Activated CD4-positive, alpha-beta T cell treated with anti-CD3 and anti-CD28 coated beads, Interleukin-2, amount 10 ng/mL, durations not matched to agents 7 days and 5 days (primary cell): ENCODE measurements at places on chromosomes 6 and 20. TPM values are rescaled to one million over a fixed set of nuclear protein-coding genes. Genes with fewer than 3 reads are reported as not detected.

- H3K4me1 ChIP-seq, result no peaks in the 10 kb centered on the region
- no peak overlapping the region for H3K27ac ChIP-seq
- no peak overlapping the region for H3K4me3 ChIP-seq
- DNase-seq, result no peak
- H3K36me3 ChIP-seq, result no peaks in the 10 kb centered on the region
Measured at GRCh38 chr6:74250161-74250818, 554.3 kb downstream of the CD109 start.

DNA sequence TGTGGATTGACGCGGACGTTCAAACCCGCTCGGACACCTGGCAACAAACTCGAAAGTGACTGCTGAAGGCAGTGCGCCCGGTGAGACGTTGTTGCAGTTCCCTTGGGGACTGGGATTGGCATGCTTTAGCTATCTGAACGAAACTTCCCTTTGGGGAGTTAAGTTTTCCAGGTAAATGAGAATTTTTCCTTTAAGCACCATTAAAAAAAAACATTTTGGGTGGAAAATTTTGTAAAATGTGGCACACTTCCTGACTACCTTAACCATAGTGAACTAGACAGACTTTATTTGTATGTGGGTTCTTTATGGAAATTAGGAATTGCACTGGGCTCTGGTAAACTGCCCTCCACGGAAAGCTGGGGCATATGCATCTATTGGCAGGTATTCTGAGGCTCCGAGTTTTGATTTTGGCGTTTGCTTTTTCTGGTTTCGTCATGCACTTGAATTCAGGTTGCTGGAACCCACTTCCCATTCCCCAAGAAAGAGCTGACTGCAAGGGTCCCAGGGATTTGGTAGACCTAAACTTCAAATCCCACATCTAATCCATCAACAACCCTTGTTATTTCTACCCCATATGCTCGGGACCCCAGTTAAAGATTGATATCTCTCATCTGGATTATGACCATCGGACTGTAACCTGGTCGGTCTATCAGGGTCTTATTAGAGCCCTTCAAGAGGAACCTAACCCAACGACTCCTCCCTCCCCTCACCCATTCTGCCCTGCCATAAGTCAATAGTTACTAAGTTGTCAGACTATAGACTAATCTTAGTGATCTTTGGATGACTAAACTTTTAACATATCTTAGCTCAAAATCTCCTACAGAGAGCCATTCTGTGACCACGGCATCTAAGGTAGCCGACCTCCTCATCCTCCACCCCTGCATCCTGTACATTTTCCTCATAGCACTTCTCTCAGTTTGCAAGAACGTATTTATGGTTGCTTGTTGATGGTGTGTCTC lies 800 bp upstream of the DYNLT1 start:
- no peak for DNase-seq
- peaks cover 36% of the 10 kb centered on the region for H3K36me3 ChIP-seq
- peaks cover 71% of the 10 kb centered on the region for H3K4me1 ChIP-seq
- peak overlapping the region; percentile 89 for H3K27ac ChIP-seq
- H3K27me3 ChIP-seq, result no peaks in the 10 kb centered on the region

DNA sequence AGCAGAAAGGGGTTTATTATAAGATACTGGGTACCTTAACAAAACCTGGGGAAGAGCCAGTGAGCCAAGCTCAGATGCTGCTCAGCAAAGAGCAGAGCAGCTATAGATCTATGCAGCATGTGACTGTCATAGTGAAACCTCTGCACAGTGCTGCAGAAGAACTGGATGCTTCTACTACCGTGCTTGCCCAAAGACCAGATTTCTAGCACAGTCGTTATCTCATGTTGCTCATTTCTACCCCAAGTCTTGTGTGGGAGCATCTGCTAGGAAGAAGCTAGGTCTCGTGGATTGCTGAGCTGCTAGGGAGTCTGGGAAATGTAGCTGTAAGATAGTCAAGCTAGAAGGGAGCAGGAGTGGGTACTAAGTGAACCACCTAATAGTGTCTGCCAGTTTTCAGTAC lies 31.7 kb upstream of the GNRH2 start:
- peak; percentile 17 for DNase-seq
- no peak overlapping the region for H3K4me3 ChIP-seq
- H3K27me3 ChIP-seq, result no peaks in the 10 kb centered on the region
- peak overlapping the region; percentile 47 for H3K27ac ChIP-seq

DNA sequence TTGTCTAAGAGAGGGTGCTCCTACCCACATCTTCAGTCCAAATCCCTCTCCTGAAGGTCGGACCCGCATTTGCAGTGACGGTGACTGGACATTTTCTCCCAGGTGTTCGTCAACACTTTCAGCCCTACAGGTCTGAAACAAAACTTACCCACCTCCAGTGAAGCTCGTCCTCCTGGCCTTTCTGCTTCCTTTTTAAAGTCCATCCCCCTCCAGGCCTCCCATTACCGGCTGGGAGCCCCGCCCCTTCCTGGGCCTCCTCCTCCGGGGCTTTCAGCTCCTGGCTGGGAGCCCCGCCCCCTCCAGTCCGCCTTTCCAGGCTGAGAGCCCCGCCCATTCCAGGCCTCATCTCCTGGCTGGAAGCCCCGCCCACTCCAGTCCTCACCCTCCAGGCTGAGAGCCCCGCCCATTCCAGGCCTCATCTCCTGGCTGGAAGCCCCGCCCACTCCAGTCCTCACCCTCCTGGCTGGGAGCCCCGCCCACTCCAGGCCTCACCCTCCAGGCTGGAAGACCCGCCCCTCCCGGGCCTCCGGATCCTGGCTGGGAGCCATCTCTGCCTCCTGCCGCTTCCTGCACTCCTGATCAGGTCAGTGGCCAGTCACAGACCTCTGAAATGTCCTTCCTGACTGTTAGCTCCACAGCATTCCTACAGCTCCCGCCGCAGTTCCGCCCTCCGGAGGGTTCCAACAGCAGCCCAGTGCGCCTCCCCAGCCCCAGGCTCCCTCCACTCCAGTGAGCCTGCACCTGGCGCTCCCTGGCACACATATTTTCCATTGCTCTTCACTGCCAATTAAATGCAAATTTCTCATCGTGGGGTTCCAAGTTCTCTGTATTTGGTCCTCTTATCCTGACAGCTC lies 98.5 kb downstream of the LY86 start:
- H3K4me3 ChIP-seq, result no peak overlapping the region
- H3K36me3 ChIP-seq, result peaks cover 19% of the 10 kb centered on the region
- H3K27ac ChIP-seq, result peak overlapping the region; percentile 55
- no peak for DNase-seq
- peaks cover 2% of the 10 kb centered on the region for H3K27me3 ChIP-seq

DNA sequence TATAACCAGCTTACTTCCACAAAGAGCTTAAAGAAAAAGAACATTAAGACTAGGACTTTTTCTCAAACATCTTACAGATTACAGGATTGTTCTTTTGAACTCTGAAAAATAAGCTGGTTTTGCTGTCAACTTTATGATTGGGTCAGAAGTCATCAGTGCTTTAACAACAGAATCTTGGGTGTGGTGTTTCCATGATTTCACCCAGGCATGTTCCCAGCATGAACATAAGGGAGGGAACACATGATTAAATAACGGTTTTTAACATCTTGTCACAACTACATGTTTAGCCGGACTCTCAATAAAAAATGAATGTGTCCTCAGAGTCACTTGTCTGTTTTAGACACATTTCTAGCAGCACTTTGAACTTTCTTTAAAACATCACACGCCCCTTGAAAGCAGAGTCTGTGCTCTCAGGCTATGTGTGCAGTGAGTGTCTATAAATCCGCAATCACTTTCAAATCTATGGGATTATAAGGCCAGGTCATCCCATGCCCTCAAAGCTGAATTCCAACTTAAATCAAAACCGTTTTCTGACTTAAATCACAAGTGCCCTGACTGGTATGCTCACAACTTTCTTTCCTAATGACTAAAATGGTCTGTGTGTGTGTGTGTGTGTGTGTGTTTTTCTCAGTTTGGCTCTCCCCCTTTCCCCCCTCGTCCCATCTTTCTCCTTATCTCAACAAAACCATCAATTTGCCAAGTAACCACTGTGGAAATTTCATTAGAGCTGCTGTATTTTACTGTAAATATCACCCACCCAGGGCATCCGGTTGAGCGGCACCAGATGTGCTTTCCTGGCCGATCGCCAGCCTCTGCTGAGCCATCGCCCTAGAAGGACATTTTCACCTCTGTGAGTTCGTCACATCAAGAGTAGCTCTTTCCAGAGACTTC lies 216.8 kb upstream of the DTNBP1 start:
- peaks cover 23% of the 10 kb centered on the region for H3K4me1 ChIP-seq
- H3K27me3 ChIP-seq, result no peaks in the 10 kb centered on the region

DNA sequence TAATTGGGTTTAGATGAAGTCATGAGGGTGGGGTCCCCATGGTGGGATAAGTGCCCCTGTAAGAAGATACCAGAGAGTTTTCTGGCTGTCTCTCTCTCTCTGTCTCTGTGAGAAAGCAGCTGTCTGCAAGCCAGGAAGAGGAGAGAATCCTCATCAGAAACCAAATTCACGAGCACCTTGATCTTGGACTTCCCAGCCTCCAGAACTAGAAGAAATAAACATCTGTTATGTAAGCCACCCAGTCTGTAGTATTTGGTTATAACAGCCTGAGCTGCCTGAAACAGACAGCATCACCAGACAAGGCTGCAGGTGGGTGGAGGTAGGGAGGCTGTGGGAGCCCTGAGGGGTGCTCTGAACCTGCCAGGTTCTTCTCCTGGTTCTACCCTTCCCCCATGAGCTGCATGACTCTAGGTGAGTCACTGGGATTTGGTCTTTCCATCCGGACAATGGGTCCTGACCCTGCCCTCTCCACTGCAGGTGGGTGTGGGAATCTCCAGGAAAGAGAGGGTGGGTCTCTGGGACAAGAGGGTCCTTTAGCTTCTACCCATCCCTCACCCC lies 34.3 kb upstream of the VEGFA start:
- no peak overlapping the region for H3K4me3 ChIP-seq
- H3K36me3 ChIP-seq, result peaks cover 6% of the 10 kb centered on the region
- DNase-seq, result no peak
- H3K27ac ChIP-seq, result no peak overlapping the region
- peaks cover 12% of the 10 kb centered on the region for H3K4me1 ChIP-seq

- peaks cover 2% of the 10 kb centered on the region for H3K27me3 ChIP-seq
- peak; percentile 7 for DNase-seq
- H3K27ac ChIP-seq, result no peak overlapping the region
Measured at GRCh38 chr6:53986165-53986720, 125.0 kb upstream of the MLIP start.

GRCh38 chr6:113842165-113842564 lies 15.0 kb upstream of the MARCKS start:
- no peak overlapping the region for H3K4me3 ChIP-seq
- peaks cover 19% of the 10 kb centered on the region for H3K27me3 ChIP-seq
- H3K36me3 ChIP-seq, result no peaks in the 10 kb centered on the region

- no peaks in the 10 kb centered on the region for H3K27me3 ChIP-seq
- DNase-seq, result no peak
- no peaks in the 10 kb centered on the region for H3K36me3 ChIP-seq
Measured at GRCh38 chr6:80333342-80333741, 226.9 kb downstream of the BCKDHB start.

- H3K4me1 ChIP-seq, result no peaks in the 10 kb centered on the region
- no peak overlapping the region for H3K27ac ChIP-seq
- no peaks in the 10 kb centered on the region for H3K36me3 ChIP-seq
- H3K27me3 ChIP-seq, result peaks cover 4% of the 10 kb centered on the region
Measured at GRCh38 chr6:52024451-52025068, 62.9 kb downstream of the PKHD1 start.

DNA sequence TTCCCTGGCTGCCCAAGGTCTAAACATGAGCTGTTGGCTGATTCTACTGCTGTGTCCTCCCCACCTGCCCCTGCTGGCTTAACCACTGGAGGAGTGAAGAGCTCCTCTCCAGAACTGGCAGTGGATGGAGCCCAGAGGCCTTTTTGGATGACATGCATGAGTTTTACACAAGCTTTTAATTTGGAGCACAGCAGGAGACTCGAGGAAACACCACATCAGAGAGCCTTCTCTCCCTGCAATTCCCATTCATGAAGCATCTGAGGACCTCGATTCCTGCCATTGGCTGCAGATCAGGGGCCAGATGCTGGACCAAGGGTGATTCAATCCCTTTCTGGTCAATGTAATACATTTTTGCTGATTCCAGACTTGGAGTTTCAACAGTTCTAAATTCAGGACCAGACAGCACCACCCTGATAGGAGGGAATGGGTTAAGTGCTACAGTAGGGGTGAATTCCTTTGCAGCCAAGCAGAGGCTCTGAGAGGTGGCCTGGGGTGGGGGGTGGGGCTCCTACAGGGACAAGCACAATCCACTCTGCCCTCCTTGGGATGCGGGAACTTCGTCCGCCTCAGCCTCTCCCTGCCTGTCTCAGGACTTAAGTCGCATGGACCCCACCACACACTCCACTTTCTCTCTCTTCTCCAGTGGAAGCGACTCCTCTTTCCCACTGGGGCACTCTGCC lies 599 bp upstream of the PSORS1C1 start:
- H3K36me3 ChIP-seq, result no peaks in the 10 kb centered on the region

DNA sequence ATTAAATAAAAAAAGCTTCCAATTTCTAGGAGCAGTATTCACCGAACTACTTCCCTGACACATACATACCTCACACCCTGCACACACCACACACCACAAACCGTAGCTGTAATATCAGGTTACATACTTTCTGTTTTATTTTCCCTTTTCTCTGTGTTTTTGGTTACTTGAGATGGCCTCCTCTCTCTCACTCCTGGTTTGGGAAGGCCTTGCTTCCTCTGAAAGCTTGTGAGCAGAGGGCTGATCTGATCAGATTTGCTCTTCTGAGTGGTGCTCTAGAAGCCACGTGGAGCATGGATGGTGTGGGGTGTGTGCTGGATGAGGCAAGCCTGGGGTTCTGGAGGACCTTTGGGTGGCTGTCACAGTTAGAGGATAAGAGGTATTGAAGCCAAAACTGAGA lies 20.9 kb downstream of the UTRN start:
- H3K4me1 ChIP-seq, result peaks cover 43% of the 10 kb centered on the region
- H3K27ac ChIP-seq, result peak overlapping the region; percentile 78
- peaks cover 9% of the 10 kb centered on the region for H3K27me3 ChIP-seq
- peak; percentile 38 for DNase-seq
- H3K36me3 ChIP-seq, result peaks cover 22% of the 10 kb centered on the region
- H3K4me3 ChIP-seq, result peak overlapping the region; percentile 26

GRCh38 chr6:164296411-164296810 lies 881.9 kb downstream of the QKI start:
- no peaks in the 10 kb centered on the region for H3K27me3 ChIP-seq
- no peak overlapping the region for H3K4me3 ChIP-seq
- no peak overlapping the region for H3K27ac ChIP-seq
- H3K36me3 ChIP-seq, result no peaks in the 10 kb centered on the region
- no peaks in the 10 kb centered on the region for H3K4me1 ChIP-seq

The HLA-DRB5 gene
- 27.9 TPM for total RNA-seq

The PNLDC1 gene
- 0.17 TPM for total RNA-seq

The SRMS gene
- not detected for total RNA-seq

The ZNF217 gene
- total RNA-seq, result 99.7 TPM

The FILIP1 gene
- 0.04 TPM for total RNA-seq

The PHF3 gene
- total RNA-seq, result 57.5 TPM

The CPNE5 gene
- total RNA-seq, result 1.00 TPM
